Cardiac fibroblast (primary cell): ENCODE measurements at places on chromosomes 16 and 17.

- DNase-seq, result no peak
Observed at GRCh38 chr17:76545918-76546555, 6.2 kb downstream of the PRCD start.

- peak; percentile 49 for DNase-seq
Observed at GRCh38 chr17:51119415-51120356, 982 bp downstream of the SPAG9 start.

- DNase-seq, result no peak
Observed at GRCh38 chr16:89040861-89041570, 52.6 kb upstream of the ACSF3 start.

DNA sequence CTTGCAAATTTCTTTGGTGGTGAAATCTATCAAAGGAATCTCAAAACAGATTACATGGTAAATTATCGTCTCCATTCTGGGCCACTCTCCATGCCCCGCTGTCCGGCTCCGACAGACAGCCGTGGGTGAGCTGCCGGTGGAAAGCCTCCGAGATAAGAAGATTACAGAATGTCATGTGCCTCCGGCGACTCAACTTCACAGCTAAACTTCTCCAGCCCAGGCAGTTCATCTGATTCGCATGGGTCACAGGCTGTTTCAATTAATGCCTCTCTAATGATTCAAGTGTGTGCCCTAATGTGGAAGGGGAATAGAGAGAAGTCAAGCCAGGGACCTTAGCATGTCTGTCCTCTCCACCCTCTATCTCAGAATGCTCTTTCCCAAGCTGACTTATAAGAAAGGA, 520.8 kb upstream of the ZFHX3 start:
- no peak for DNase-seq

- no peak for DNase-seq
Observed at GRCh38 chr16:3216263-3216640, 18.7 kb downstream of the ZNF200 start.

- no peak for DNase-seq
Observed at GRCh38 chr17:14101976-14102375, 32.7 kb downstream of the COX10 start.

DNA sequence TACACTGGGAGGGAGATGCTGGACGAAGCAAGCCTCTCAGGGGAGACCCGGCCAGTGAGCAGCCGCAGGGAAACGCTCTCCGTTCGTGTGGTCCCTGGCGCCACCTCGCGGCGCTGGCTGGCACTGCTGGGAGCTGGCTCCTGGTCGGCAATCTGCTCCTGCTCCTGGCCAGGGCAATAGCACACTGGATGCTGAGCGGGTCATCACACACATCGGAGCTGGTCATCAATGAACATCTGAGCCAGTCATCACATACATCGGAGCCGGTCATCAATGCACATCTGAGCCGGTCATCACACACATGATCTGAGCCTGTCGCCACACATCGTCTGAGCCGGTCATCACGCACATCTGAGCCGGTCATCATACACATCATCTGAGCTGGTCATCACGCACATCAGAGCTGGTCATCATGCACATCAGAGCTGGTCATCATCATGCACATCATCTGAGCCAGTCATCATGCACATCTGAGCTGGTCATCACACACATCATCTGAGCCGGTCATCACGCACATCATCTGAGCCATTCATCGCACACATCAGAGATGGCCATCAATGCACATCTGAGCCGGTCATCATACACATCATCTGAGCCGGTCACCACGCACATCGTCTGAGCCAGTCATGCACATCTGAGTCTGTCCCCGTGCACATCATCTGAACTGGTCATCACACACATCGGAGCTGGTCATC, 217.3 kb downstream of the RBFOX3 start:
- peak; percentile 75 for DNase-seq

DNA sequence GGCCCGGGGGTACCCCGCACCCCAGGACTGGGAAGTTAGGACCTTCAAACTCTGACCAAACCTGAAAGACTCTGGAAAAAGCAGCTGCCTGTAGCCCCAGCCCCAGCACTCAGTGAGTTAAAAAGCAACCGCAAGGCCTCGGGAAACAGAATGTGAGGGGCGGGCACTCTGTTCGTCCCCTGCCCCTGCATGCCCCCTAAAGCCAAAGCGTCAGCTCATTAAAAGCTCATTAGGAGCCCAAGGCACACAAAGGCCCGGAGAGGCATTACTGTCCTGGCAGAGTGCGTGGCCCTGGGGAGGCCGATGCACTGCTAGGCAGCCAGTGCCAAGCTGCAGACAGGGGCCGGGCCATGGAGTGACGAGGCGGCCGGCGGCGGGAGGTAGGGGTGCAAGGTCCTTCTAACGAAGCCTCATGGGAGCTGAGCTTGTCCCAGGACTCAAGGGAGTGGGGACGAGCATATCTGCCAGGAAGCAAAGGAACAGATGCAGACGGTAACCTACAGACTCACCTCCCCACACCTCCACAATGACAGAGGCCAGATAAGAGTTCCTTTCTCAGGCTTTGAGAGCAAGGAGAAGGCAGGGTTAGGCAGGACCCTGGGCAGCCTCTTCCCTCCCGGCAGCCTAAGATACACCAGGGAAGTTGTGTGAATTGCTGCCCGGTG, 116.8 kb downstream of the ENGASE start:
- no peak for DNase-seq

- peak; percentile 44 for DNase-seq
Observed at GRCh38 chr17:63911657-63912100, 621 bp upstream of the CSHL1 start.

GRCh38 chr17:16480995-16481394, 11.0 kb downstream of the LRRC75A start:
- DNase-seq, result no peak

DNA sequence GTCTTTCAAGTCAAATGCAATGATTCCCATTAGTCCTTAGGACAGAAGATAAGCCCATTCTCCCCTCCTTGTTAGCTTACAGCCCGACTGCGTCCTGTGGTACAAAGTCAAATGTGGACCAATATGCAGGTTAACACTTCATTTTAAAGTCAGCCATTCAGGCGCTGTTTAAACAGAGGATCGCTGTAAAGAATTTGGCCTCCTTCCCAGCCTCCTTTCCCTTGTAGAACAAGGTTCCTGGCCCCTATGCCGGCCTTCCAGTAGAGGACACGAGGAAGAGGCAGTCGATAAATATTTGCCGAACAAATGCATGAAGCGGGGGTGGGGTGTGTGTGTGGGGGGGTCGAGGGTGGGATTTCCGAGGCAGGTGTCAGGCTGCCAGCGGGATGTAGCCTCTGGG, 4.3 kb downstream of the SDK2 start:
- DNase-seq, result no peak

- no peak for DNase-seq
Observed at GRCh38 chr16:3725276-3725675, 8.0 kb upstream of the TRAP1 start.

DNA sequence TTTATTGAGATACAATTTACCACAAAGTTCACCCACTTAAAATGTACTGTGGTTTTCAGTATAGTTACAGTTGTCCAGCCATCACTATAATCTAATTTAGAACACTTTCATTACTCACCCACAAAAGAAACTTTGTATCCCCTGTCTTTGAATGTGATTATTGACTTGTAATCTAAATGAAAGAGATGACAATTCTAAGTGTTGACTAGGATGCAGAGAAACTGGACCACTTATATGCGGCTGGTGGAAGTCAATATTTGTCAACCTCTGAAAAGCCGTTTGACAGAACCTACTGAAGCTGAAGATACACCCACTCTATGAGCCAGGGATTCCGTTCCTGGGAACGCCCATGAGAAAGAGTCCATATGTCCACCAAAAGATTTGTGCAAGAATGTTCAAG, 36.8 kb downstream of the TEKT5 start:
- DNase-seq, result no peak

GRCh38 chr16:5918567-5919130, 821.1 kb upstream of the EEF2KMT start:
- DNase-seq, result no peak

DNA sequence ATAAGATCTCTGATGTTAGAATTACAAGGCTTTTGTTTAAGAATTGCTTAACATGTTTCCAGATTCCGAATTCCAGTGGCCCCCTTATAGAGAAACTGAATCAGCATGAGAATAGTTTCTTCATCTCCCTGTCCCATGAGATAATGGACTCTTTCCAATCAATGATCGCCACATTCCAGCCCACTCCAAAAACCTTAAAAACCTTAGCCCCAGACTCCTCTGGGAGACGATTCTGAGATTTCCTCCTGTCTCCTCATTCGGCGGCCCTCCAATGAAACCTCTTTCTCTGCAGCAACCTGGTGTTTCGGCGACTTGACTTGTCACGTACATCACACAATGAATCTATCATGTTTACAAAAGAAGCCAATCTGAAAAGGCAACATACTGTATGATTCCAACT, 197.1 kb upstream of the PSMD7 start:
- DNase-seq, result no peak

- no peak for DNase-seq
Observed at GRCh38 chr17:48553826-48554225, 8.9 kb upstream of the HOXB2 start.

DNA sequence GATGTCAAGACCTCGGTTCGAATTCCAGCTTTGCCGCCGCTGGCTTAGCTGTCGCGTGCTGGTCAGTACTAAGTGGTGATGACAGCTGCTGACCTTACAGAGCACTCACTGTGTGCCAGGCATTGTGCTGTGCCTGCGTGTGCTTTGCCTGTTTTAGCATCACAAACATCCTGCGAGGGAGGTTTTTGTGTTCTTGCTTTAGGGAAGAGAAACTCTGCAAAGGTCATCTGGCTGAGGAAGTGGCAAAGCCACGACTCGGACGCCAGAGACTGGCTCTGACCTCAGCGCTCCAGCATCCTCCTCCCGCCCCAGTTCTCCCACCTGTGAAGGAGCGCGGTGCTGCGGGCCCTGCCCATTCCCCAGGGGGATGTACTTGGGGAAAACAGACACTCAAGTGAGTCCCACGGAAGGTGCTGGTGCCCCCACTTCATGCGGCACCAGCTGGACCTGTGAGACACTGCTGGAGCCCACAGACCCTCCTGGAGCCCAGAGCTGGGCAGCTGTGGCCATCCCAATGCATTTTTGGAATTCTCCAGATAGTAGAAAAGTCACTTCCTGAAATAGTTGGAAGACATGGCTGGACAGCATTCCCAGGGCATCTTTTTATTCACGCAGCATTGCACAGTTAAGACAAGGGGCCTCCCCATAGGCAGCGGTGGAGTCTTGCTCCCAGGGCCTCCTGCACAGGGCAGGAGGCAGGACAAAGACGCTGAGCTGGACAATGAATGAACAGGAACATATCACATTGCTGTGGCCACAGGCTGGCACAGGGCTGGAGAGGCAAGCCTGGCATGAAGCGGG, 20.0 kb upstream of the HERPUD1 start:
- peak; percentile 86 for DNase-seq

GRCh38 chr17:49576088-49576916, 631 bp downstream of the NXPH3 start:
- peak; percentile 38 for DNase-seq

- no peak for DNase-seq
Observed at GRCh38 chr17:37255432-37255831, 120.4 kb upstream of the C17orf78 start.

DNA sequence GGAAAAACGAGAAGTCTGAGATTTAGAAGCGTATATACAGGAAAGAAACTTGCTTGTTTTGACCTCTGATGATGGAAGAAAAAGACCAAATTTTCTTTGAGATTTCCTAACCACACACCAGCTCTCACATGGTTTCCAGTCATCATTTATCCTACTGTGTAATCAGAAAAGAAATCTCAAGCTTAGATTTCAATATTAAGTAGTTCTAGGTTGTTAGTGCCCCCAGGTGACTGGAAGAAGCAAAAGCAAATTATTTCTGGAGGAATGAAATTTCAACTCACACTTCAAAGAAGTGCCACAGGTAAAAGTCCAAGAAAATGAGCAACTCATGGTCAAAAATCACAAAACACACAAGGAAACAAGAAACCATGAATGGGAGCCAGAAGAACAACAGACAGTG, 51.8 kb upstream of the KDM6B start:
- peak; percentile 67 for DNase-seq

- peak; percentile 62 for DNase-seq
Observed at GRCh38 chr17:55731586-55732250, 9.1 kb upstream of the TMEM100 start.

DNA sequence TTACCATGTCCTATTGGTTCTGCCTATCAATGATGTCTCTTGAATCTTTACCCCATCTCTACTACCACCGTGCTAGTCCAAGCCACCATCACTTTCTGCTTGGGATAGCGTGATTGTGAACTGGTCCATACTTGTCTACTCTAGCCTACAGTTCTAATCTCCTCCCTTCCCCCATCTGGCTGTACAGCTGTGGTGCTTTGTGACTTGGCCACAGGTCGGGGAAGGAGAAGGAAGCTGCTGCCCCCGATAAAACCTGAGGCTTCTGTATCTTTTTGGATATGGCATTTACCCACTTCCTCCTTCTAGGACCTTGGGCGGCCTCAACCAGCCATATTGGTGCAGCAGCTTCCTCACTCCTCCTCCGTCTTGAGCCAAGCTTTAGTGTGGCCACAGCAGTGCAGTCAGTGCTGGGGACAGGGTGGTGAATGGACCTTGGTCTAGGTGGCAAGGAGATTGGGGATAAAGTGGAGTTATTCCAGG, 314 bp upstream of the ITGA2B start:
- DNase-seq, result no peak

DNA sequence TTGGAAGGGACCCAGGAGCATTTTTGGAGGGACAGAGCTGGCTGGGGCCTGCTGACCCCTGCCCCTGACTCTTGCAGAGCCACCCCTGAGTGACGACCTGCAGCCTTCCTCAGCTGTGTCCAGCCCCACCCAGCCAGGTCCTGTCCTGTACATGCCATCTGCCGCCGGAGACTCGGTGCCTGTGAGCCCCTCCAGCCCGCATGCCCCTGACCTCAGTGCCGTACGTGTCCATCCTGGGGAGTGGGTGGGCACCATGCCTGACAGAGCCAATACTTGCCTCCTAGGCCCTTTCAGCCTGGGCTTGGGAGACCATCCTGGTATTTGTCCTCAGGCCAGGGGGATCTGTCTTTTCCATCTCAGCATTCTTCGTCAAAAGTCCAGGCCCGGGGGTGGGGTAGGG, 27.5 kb downstream of the UNC13D start:
- DNase-seq, result no peak

- no peak for DNase-seq
Observed at GRCh38 chr16:2468233-2468724, 2.8 kb upstream of the NTN3 start.

DNA sequence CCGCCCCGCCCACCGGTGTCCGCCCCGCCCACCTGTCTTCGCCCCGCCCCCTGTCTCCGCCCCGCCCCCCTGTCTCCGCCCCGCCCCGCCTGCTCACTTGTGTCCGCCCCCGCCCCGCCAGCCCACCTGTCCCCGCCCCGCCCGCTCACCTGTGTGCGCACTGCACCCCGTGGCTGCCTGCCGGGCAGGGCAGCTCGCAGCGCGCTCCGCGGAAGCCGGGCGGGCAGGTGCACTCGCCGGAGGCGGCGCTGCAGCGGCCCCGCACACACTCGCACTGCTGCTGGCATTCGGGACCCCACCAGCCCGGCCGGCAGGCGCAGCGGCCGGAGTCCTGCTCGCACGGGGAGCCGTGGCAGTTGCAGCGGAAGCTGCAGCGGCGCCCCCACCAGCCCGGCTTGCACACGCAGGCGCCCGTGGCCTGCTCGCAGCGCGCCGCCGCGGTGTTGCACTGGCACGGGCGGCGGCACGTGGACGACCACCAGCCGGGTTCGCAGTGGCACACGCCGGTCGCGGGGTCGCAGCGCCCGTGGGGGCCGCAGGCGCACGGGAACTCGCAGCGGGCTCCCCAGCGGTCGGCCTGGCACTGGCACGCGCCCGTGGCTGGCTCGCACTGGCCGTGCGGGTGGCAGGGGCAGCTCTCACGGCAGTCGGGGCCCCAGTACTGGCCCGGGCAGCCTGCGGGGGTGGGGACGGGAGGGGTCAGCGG, 2.1 kb downstream of the SCARF1 start:
- DNase-seq, result no peak

- DNase-seq, result no peak
Observed at GRCh38 chr16:10834130-10834529, 15.5 kb upstream of the TVP23A start.
